Ascending aorta (tissue), 2 donors: ENCODE measurements at places on chromosomes 3 and 15.

DNA sequence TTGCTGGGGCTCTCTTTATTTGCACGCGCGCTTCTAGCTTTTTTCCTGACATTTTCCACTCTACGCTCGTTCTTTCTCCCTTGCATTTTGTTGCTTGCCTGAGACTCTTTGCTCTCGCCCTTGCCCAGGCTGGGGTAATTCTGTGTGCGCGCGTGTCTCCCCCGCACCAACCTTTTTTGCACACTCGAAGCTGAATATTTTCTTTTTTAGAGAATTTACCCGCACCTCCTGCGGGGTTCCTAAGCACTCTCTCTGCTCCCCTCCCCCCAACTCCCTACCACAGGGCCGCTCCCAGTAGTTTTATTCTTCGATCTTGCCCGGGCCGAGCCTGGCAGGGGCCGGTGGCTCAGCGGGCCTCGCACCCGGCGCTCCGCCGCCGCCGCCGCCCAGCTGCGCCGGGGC is 732 bp downstream of the FAM43A start:
- DNase-seq = no peak

DNA sequence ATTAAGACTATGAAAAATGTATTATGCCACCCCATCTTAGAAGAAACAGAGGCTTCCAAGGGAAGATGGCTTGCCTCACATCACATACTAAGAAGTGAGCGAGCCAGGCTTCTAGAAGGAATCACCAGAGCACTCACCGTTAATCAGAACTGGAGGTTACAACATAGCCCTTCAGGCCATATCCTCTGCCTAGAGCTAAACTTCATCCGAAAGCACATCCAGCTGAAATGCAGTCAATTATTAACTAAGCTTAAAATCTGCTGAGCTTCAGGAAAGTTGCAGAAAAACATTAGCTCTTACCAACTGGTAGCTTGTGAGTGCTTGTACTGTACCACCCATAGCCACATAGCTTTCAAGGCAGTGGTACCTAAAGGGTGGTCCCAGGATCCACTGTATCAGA is 483.2 kb downstream of the TBL1XR1 start:
- no peak for DNase-seq

GRCh38 chr15:65576664-65577063 is 34.3 kb downstream of the INTS14 start:
- DNase-seq = no peak

DNA sequence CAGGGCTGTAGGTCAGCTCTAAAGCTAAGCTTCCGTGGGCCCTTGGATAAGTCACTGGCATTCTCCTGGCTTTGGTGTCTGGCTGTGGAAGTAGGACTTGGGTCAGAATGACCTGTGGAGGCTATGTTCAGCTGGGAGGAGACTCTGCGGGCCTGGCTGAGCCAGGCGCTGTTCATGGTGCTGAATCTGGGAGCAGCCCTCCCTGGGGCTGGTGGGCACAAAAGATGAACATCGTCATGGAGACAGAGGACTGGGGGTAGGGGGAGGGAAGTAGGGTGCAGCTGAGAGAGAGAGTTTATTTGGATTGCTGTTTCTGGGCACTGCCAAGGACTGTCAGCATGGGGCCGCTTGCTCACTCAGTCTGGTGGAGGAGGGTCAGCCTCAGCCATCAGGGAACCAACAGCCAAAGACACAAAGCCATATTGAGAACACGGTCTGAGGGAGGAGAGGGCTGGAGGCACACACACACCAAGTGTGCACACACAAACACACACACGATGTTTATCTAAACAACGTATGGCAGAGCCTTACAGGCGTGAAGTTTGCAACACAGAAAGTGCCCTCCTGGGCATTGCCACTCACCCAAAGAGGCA is 120.7 kb upstream of the LINGO1 start:
- DNase-seq = no peak

- no peak for DNase-seq
Observed at GRCh38 chr15:88607951-88608350, 13.2 kb upstream of the AEN start.

- no peak for DNase-seq
Observed at GRCh38 chr3:195286115-195286872, 15.3 kb upstream of the XXYLT1 start.

- DNase-seq = no peak
Observed at GRCh38 chr15:66131200-66131599, 122.3 kb downstream of the MEGF11 start.

GRCh38 chr3:24377218-24377993 is 117.2 kb downstream of the THRB start:
- peak; percentile 88 for DNase-seq

DNA sequence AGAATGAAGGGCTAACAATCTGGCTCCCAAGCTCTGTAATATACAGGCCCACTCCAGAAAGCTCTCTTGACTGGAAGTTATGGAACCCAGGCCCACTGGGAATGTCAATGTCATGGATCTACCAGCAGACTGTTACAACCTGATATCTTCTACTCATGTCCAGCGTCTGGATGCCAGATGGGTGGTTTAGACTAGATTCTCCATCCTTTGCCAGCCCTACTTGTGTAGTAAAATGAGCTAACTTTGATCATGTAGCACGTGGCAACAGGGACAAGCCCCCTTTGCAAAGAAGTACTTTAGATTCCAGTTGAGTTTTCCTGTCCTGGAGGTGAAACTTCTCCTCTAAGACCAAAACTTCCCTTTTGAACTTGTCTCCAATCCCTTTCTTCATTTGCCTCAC is 55.1 kb downstream of the HEG1 start:
- no peak for DNase-seq

- no peak for DNase-seq
Observed at GRCh38 chr3:49377483-49377882, 19.3 kb upstream of the GPX1 start.

DNA sequence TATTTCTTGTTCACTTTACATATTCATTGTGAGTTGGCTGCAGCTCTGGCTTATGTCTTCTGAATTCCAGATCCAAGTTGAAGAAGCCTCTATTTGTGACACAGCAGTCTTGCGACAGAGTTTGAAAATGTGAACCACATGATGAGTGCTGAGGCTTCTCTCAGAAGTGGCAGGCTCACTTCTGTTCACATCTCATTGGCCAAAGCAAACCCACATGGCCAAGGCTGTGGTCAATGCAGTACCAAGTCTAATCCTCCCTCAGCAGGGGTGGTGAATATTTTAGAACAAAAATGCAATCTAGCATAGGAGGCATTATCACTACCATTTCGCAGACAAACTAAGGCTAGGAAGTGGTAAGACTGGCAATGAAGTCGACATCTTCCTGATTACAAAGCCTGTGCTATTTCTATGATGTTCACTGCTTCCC is 45.2 kb downstream of the CDCP1 start:
- DNase-seq = no peak
